ENCODE measurements at places on chromosomes 11 and 22.

- DNase-seq = no peak
Observed at GRCh38 chr11:126969865-126970479, 30.6 kb downstream of the KIRREL3 start.

DNA sequence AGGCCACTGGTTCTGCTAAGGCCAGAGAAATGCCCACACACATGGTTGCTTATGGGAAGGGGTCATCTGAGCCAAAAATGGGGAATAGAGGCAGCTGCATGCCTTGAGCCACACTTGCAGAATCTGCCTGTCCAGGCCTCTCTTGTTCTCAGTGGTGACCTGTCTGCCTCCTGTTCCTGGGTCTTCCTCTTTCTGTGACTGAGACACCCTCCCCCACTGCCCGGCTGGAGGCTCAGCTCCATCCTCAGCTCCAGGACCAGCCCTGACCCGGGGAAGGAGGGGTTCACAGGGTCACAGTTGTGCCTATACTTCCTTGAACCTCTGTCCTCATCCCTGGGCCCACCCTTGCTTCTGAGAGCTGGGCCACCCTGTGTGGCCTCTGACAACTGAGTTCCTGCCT, 52.3 kb downstream of the CSF2RB start:
- no peak for DNase-seq

DNA sequence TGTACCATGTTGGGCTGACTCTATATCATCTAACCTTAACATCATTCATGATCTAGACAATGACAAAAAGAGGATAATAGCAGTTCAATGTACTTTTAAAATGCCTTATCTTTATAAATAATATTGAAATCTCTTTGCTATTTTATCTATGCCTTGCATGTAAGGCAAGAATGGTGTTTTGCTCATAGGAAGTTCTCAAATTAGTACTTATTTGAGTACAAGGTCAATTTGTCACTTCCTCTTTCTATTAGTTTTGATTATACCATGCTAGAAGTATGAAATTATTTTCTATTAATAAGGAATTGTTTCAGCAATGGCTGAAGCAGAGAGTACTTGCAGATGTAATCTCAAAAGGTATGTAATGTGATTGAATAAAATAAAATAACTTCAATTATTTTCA, 1285.4 kb upstream of the TENM4 start:
- DNase-seq = no peak

- DNase-seq = no peak
Observed at GRCh38 chr11:72921028-72921716, 107.0 kb downstream of the ATG16L2 start.

DNA sequence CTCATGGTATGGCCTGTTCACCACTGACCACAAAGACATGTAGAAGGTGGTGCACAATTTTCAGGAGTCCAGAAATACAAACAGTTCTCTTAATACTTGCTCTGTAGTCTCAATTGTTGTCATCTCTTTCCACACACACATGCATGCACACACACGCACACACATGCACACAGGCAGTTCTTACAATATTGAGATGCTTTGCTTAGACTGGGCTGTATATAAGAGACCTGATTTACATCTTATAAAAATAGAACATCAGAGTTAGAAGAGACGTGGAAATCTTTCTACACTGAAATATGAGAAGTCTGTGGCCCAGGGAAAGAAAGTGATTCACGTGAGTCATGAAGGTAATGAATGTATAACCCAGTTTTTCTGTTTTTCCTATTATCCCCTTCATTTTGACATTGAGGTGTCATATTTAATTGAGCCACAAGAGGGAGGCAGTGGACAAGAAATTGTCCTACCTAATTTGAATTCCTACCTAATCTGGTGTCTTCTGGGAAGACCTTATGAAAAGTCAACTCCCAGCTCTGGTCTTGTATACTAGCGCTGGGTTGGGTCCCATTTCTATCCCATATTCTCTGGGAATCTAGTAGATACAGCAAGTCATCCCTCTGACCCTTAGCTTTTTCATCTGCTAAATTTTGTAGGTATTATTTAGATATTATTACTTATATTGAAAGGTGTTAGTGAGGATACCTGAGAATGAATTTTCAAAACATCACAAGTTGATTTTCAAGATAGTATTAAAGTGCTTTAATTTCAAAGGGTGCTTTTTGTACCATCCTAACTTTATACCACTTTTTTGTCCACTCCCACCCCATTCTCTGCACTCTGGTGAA, 14.9 kb upstream of the MS4A4A start:
- peak; percentile 19 for DNase-seq

- DNase-seq = no peak
Observed at GRCh38 chr11:102955624-102956023, at the start of gene MMP13. Gene MMP13, minus strand, starts transcription at chr11:102955732. Its CDS starts 27 bp downstream, at chr11:102955705.

- no peak for DNase-seq
Observed at GRCh38 chr11:623999-624704, 603 bp downstream of the CDHR5 start.

DNA sequence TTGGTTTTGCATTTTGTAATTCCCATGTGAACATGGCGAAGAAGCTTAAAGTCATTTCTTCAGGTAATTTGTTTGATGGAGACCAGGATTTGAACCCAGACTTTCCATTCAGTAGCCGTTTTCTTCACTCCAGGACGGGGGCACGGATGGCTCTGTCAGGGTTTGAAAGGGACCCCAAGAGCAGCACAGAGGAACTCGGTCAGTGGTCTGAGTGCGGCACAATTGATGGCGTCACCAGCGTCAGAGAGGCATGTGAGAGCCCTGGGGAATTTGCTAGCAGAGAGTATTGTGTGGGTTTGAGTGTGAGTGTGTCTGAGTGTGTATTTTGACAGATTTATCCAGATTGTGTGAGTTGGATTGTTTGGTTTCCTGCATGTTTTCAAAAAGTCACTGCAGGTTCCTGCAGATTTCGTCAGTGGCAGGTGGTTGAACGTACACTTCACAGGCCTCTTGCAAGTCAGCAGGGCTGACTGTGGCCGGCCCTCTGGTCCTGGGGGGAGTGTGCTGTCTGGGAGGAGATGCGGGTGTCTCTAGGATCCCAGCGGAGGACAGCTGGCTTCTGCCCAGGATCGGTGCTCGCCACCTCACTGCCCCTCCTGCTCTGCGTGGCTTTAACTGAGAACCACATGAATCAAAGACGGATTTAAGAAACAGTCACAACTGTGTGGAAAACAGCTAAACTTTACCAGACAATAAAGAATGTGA, 199.3 kb downstream of the TBC1D22A start:
- no peak for DNase-seq

GRCh38 chr11:19187833-19188258, 13.9 kb downstream of the CSRP3 start:
- no peak for DNase-seq

DNA sequence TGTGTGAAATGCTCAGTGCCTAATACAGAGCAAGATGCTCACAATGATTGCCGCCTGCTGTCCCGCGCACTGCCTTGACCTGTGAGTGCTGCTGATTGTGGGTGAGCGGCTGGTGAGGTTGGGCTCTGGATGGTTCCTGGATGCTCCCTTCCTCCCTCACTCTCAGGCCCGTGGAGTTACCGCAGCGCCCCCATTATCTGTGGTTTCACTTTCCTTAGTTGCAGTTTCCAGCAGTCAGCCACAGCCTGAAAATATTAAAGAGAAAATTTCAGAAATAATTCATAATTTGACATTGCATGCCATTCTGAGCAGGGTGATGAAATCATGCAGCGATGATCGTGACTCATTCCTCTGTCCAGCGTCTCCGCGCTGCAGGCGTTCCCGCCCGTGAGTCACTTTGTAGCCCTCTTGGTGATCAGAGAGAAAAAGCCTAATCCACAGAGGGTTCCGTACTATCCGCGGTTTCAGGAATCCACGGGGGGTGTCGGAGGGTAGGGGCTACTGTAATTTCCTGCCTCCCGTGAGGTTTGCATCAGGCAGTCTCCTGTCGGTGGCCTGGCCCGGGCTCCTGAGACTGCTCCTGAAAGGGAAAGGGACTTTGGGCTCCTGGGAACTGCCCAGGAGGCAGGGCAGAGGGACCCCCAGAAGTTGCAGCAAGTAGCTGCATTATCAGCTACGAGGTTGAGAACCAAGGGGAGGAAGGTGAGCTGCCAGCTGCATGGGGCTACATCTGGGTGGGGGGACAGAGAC, 10.6 kb downstream of the RPL3 start:
- DNase-seq = no peak

- no peak for DNase-seq
Observed at GRCh38 chr11:35981581-35981980, 37.7 kb downstream of the LDLRAD3 start.

DNA sequence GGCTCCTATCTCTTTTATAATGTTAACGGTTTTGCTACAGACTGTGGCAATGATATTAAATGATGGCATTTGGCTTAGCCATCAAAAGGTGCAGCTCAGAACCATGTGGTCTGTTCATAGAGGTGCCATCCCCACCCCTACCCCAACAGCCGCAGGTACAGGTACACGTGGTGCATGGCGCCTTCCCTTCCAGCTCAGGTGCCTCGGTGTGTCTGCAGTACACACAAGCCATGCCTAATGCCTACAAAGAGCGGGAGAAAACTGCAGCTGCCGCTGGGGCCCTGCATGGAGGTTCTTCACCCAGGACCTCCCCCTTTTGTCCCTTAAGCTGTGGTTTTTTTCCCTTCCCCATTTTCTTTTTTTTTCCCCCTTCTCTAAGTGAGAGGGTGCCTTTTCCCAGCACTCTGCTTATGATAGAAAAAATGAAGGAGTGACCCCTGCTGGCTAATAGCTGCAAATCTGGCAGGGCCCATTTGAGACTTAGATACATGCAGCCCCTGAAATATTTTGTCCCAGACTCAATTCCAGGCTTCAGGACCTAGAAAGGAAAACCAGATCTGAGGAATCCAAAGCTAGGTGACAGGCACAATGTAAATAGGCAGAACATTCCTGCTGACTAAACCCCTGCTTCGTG, 6.5 kb downstream of the OR52M1 start:
- no peak for DNase-seq
